ENCODE measurements at places on chromosomes 5 and 9.

GRCh38 chr9:114312513-114312875 is 10.4 kb upstream of the ORM1 start:
- no peak for DNase-seq

GRCh38 chr9:88915916-88916315 is 75.4 kb upstream of the S1PR3 start:
- no peak for DNase-seq

DNA sequence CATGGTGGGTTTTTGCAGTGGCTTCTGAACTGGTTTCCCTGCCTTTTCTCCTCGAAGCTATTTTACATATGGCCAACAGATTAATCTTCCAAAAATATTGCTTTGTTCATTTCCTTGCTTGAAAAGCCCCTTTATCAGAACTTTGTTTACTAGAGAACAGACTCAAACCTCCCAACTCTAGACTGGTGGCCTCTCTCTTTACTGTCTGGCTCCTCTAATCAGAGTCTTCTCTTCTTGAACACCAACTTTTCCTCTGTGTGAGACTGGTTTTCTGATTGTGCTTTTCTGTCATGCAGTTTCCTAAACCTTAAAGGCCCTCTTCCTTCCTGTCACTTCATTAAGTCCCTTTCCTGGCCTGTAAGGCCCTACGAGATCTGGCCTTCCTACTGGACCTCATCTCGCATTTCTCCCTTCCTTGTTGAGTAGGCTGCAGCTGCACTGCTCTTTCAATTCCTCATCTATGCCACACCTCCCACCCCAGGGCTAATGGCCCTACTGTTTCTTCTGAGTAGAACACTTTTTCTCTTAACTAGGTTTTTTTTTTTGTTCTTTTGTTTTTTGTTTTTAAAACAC is 5.7 kb downstream of the C9orf43 start:
- no peak for DNase-seq

DNA sequence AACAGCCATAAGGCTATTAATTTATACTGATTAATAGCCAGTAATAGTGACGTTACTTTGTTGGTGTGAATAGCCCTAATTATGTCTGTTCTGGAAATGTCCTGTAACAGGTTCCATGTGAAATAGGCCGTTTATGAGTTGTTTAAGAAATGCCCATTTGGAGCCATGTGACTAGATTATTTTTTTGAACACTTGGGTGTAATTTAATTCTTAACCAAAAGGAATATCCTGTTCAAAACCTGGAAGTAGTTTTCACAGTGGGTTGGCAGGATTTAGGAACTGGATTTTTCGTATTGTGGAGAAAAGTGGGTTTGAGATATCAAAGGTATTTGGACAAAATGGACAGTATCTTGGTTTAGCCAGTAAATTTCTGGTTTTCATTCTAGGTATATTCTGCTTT is 1.3 kb downstream of the TENT2 start:
- DNase-seq, result no peak

- no peak for DNase-seq
These were observed 65.4 kb upstream of the LMX1B start for GRCh38 chr9:126548312-126548711.

DNA sequence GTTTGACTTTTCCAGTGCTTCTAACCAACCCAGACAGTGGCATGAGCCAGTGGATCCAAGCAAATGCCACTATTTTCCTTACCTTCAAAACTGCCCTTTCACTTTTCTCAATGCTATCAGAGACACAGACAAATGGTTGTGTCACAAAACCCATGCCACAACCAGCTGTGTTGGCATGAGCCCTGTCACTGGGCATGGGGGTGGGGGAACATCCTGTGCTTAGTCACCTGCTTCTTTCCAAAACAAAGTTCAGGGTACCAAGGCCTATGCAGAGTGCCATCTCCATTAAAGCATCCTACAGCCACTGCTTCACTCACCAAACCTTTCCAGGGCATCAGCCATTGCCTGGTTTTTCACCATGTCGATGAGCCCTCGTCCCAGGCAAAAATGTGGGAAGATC is 30.1 kb downstream of the NIPSNAP3B start:
- DNase-seq, result no peak

DNA sequence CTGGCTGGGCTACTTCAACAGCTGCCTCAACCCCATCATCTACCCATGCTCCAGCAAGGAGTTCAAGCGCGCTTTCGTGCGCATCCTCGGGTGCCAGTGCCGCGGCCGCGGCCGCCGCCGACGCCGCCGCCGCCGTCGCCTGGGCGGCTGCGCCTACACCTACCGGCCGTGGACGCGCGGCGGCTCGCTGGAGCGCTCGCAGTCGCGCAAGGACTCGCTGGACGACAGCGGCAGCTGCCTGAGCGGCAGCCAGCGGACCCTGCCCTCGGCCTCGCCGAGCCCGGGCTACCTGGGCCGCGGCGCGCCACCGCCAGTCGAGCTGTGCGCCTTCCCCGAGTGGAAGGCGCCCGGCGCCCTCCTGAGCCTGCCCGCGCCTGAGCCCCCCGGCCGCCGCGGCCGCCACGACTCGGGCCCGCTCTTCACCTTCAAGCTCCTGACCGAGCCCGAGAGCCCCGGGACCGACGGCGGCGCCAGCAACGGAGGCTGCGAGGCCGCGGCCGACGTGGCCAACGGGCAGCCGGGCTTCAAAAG is 36.9 kb upstream of the TTC1 start:
- no peak for DNase-seq

DNA sequence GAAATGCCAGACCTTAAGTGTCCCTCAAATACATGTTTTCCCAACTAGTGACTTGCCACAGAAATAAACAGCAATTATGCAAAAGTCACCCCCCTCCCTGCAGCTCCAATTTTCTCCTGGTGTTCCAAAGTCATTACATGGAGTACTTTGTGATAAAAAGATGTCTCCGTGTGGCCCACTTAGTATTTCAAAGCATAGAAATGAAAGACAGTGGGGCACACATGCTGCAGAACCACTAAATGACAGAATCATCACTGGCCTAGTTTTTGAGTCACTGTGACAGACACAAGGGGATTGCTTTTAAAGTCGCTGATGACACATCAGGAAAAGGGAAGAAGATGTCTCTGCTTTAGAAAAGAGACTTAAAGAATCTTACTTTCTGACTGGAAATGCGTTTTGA is 323.4 kb downstream of the PSAT1 start:
- DNase-seq, result no peak

- DNase-seq, result no peak
These were observed 1.3 kb upstream of the ACOT12 start for GRCh38 chr5:81395262-81395661.

- DNase-seq, result no peak
These were observed 8.9 kb upstream of the SPATA31E1 start for GRCh38 chr9:87873607-87874303.

- DNase-seq, result no peak
These were observed 658 bp downstream of the PCDHGC4 start for GRCh38 chr5:141485321-141486055.

- no peak for DNase-seq
These were observed 26.5 kb upstream of the BASP1 start for GRCh38 chr5:17190799-17191391.

DNA sequence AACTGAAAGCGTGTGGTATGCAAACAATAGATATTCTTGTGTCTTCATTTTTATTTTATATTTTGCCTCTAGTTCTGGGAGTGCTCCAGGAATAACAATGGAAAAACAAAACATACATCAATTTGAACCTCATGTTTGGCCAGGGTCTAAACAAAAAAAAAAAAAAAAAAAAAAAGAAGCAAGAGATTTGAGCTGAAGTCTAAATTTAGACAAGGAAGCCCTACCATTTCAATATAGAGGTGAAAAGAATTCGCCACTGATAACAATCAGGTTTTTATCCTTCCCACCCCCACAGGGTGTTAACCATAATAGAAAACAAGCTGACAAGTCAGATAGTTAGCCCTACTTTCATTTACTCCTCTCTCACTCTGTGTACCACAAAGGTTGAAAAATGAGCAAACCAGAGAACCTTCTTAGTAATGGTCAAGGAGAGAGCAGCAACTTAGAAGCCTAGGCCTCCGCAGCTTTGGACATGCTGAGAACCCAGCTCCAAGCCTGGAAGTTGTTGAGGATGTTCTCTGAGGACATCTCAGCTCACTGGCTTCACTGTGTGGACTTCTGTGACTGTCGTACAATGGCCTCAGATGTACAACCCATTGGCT is 118.2 kb upstream of the HMHB1 start:
- no peak for DNase-seq

DNA sequence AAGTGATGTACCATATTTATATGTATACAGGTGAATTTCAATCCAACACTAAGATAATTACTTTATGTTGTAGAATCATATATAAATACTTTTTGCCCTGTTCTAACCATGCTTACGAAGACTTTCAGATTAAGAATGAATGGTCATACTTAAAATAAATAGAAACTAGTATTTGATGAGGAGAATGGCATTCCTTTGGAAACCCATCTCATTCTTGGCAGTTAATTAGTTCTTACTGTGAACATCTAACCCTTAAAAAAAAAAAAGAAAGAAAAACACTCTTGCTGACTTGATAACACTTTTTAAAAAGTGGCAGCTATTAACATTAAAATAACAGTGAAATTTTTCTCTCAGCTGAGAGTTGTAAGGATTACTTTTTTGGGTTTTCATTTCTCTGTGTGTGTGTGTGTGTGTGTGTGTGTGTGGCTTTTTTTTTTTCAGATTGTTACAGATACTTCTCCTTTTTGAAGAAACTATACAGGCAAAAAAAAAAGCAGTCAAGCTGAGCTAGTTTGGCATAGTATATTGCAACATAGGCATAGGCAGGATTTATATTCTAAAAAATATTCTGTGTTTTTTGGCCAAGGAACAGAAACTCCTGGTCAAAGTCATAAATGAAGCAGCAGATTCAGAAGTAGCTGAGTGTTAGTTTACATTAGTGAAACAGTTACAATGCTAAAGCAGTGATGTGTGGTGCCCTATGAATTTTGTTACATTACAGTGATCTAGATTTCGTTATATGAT is 163.5 kb downstream of the CD180 start:
- DNase-seq, result no peak

- no peak for DNase-seq
These were observed 167.5 kb downstream of the TTC39B start for GRCh38 chr9:15139469-15139868.

DNA sequence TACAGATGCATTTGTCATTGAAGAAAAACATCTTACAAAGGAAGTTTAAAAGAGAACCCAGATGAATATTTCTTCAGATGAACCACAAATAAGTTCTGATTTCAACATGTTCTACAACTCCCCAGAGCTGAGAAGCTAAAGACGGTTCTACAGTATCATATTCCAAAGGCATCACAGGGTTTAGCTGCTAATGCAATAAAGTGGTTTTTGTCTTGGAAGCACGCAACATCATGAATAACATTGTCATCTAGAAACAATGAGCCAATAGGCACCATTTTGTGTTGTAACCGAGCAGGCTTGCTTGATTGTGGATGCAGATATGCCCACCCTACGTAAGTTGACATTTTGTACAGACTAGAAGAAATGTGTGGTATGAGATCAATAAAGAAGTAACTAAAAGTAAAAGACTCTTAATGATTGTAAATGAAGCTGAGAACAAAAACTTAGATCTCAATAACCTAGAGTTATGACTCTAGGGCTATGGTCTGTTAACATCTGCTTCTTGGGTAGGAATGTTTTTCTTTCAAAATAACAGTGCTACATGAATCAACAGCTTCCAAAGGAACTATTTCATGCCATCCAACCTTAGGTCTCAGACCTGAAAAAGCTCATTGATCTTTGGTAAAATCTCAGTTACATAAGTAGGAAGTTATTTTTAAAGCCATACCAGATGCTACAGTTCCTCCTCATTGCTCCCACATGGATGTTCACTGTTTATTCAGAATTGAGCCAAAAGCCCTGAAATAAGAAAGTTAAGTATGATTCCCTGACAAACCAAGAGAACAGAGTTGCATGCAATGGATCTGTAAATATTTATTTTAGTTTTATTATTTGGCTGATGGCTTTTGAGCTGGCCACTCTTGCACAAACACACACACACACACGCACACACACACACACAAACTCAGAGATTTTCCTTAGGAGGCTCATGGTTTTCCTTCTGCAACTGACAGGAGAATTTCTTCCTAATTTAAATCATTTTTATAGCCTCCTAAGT is 118.7 kb upstream of the SLCO6A1 start:
- DNase-seq, result no peak
